ENCODE measurements at places on chromosomes 5 and 9.
A peak's percentile ranks its signal among the peaks of the same experiment; 100 is the strongest.

DNA sequence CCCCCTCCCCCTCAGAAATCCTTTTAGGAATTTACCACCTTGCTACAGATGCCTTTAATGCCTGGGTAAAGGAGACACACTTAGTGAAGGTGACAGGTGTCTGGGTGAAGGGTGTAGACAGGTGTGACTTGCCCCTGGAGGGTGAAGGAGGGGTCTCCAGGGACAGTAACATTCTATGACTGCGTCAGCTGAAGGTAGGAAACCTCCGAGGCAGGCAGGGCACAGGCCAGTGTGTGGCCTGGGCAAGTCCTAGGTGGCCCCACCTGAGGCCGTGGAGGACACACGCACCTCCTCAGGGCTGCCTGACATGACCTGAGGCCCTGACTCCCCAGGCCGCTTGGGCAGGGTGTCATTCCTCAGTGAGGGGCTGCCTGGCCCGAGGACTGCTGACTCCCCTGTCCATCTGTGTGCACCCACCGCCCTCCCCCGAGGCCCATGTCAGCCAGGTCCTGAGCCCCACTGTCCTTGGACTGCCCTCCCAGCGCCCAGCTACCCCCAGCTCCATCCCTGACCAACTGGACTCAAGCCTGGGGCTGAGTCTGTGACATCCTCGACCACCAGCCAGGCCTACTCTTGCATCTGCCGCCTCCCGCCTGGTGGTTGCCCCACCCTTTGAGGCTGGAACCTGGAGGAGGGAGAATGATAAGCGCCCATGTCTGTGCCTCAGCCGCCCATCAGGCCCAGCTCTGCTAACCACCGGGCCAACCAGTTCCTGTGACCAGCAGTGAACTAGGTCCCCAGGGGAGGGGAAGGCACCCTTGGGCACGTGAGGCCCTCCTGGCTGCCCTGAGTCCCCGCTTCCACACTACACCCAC lies 18.4 kb downstream of the CARD19 start:
- DNase-seq: no peak

DNA sequence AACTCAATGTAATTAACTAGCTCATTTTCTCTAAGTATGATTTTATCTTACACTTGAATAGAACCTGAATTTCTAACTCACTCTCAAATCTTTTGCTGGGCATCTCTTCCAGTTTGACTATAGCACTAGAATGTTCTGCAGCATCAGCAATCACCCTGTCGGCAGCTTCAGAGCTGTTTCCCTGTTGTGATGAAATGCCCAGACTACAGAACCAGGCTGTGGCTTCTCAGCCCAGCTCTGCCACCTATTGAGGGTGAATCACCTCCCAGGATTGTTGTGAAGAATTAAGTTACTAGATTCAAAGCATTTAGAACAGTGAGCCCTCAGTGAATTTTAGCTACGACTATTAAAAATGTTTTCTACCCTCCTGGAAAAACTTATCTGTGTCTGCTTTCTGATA lies 90.4 kb upstream of the ANKRD55 start:
- DNase-seq: no peak

- no peak for DNase-seq
These were observed 23.2 kb downstream of the RETREG1 start for GRCh38 chr5:16593628-16594027.

- DNase-seq: no peak
These were observed 58.6 kb downstream of the WDR70 start for GRCh38 chr5:37437711-37438110.

DNA sequence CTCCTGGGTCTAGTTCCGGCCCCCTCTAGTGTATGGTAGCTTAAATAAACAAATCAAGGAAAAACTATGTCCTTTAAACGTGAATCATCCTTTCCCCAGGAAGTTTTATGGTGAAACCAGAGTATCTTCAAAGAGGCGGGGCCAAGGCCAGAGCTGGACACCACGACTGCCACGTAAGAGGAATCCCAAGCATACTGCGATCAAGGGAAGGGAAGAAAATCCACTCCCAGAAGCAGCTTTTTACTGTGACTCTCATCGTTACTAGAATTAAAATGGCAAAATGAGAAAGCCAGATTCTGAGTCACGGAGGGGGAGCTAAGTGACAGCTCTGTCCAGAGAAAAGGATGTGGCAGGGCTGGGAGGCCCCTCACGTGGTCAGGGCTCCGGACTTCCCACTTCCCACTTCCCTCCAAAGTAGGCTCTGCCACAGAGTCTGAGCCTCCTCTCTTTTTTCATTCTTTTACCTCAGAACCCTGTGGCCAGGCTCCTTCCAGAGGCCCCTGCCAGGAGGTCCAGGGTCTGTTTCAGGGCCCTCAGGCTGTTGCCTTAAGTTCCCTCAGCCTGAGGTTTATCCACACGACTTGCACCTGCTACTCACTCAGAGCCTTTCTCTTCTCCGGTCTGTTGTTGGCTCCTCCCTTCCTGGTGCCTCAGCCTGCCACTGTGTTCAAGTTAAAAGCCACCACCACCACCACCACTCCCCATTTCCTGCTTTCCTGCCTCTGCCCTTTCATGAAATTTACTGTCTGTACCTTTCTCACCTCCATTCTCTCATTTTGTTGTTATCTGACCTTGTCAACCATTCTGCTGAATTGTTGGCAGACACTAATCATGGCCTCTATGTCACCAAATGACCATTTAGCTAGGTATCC lies 1.4 kb upstream of the GLRX start:
- peak; percentile 29 for DNase-seq

Data from eye (tissue), 1 donor.